ENCODE measurements at places on chromosomes 3 and 15. TPM values are rescaled to one million over a fixed set of nuclear protein-coding genes. Genes with fewer than 3 reads are reported as not detected.
A peak's percentile ranks its signal among the peaks of the same experiment; 100 is the strongest.

DNA sequence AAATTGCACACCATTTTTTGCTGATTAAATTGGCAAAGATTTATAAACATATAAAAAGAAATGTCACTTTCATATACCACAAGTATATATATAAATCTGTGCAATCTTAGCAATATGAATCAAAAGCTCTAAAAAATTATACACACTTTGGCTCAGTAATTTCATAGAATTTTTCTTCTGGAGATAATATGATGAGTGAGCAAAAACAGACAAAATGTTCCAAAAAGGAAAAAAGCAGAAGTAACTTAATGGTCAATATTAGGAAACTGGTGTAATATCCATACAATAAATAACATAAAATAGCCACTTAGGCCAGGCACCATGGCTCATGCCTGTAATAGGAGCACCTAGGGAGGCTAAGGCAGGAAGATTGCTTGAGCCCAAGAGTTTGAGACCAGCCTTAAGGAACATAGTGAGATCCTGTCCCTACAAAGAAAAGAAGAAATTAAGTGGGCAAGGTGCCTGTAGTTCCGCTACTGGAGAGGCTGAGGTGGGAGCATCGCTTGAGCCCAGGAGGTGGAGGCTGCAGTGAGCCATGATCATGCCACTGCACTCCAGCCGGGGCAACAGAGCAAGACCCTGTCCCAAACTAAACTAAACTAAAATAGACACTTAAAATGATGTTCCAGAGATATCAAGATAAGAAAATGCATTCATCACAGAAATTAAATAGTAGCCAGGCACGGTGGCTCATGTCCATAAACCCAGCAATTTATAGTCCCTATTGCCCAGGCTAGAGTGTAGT, 52.1 kb downstream of the TFDP2 start:
- no peaks in the 10 kb centered on the region for H3K27me3 ChIP-seq
- no peak overlapping the region for H3K27ac ChIP-seq
- H3K4me1 ChIP-seq = peaks cover 9% of the 10 kb centered on the region
- H3K36me3 ChIP-seq = no peaks in the 10 kb centered on the region

- H3K36me3 ChIP-seq = peaks cover 18% of the 10 kb centered on the region
- no peak for DNase-seq
- peak overlapping the region; percentile 3 for H3K27ac ChIP-seq
Observed at GRCh38 chr15:90683876-90684275, 33.3 kb upstream of the BLM start.

GRCh38 chr15:34861214-34861613, 65.9 kb upstream of the ACTC1 start:
- no peak overlapping the region for H3K27ac ChIP-seq
- no peak overlapping the region for H3K4me3 ChIP-seq
- no peaks in the 10 kb centered on the region for H3K4me1 ChIP-seq
- peaks cover 38% of the 10 kb centered on the region for H3K36me3 ChIP-seq
- no peaks in the 10 kb centered on the region for H3K27me3 ChIP-seq
- no peak for DNase-seq

DNA sequence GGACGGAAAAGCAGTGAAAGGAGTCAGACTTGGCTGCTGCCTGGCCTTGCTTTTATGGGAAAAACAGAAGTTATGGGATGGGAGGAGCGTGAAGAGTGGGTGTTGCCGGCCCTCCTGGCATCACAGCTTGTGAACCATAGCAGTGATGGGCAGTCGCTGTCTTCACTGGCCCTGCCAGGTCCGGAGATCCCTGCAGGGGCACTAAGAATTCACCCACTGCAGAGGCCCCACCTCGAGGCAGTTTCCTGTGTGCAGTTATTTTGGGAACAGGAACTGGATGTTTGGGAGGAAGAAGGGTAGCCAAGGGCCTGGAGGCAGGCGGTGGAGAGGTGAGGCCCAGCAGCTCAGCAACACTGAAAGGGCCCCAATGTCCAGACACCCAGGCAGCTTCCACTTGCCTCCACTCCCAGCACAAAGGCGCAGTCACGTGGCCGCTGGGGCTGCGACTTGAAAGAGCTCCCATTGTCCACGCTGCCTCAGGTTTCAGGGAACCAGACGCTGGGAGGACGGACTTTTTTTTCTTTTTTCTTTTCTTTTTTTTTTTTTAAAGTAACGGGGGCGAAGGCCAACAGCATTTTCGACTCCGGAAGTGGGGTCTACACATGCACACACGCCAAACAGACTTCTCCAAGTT, 255.6 kb downstream of the ZNF621 start:
- H3K27me3 ChIP-seq = peaks cover 2% of the 10 kb centered on the region
- no peaks in the 10 kb centered on the region for H3K36me3 ChIP-seq
- DNase-seq = no peak
- H3K4me1 ChIP-seq = no peaks in the 10 kb centered on the region
- H3K27ac ChIP-seq = no peak overlapping the region

DNA sequence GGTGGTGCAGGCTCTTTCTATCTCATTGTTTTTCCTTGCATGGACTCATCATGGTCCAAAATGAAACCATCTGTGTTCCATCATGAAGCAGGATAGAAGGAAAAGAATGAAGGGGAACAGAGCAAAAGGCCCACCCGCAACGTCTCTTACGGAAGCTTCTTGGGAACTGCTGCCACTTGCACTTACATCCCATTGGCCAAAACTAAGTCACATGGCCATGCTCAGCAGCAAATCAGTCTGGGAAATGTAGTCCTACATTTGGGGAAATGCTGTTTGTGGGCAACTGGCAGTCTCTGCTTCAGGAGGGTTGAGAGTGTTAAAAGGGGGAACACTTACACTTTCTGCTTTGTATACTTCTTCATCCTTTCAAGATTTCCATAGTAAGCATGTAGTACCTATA, 191.6 kb downstream of the SV2B start:
- H3K27ac ChIP-seq = no peak overlapping the region
- no peaks in the 10 kb centered on the region for H3K36me3 ChIP-seq
- no peaks in the 10 kb centered on the region for H3K4me1 ChIP-seq
- H3K4me3 ChIP-seq = no peak overlapping the region
- no peak for DNase-seq
- H3K27me3 ChIP-seq = peaks cover 14% of the 10 kb centered on the region

DNA sequence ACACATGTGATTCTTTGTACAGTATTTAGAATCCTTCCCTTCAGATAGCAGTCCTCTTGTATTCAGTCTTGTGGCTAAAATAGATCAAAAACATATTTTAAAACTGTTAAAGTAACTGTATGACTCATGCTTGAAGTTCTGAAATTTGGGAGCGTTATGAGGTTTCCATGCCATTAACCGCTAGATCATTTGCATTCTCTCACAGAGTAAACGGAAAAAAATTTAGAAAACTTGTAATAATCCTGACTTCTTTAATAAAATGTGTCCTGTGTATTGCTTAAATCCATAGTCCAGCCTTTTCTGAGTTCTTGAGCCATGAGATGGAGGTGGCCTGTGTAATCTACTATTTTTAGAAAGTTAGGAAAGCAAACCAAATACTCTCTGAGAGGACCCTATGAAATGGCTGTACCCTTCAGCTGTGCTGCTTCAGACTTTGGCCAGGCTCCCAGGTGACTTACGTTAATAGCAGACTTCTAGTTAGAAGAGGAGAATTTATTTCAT, 33.8 kb downstream of the MBNL1 start:
- no peaks in the 10 kb centered on the region for H3K27me3 ChIP-seq
- H3K4me3 ChIP-seq = peak overlapping the region; percentile 25
- peak overlapping the region; percentile 66 for H3K27ac ChIP-seq
- no peak for DNase-seq

The GALNT15 gene
- not detected for total RNA-seq

The CKMT1B gene
- 0.40 TPM for total RNA-seq

DNA sequence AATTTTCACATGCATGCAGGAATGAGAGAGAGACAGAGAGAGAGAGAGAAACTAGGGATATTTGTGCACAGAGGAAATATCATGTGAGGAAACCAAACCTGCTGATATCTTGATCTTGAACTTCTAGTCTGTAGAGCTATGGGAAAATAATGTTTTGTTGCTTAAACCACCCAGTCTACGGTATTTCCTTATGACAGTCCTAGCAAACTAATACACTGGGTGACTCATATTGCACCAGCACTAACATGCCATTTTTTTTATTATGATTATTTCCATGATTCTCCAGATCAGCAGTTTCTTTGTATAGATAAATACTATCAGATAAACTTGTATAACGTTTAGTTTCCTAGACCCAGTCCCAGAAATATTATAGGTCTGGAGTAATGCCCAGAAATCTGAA, 1259.0 kb downstream of the ZPLD1 start:
- H3K4me1 ChIP-seq = no peaks in the 10 kb centered on the region
- no peak overlapping the region for H3K27ac ChIP-seq
- H3K36me3 ChIP-seq = no peaks in the 10 kb centered on the region
- H3K27me3 ChIP-seq = no peaks in the 10 kb centered on the region
- H3K4me3 ChIP-seq = no peak overlapping the region

DNA sequence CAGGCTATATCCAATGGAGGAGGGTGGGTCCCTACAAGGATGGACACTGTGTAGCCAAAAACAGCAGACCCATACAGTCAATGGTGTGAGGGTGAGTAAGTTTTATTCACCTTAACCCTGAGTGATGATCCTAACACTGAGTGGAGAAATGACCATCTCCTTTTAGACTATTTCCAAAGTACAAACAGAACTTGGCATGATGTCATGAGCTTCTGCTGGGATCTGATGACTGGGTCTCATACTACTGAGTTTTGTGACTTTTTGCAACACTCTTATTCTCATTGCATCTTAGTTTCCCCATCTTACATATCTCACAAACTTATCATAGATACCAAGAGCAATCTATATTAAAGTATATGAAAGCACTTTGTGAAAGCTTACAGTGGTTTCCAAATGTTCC, 330.3 kb upstream of the CFAP20DC start:
- no peak overlapping the region for H3K4me3 ChIP-seq
- peaks cover 4% of the 10 kb centered on the region for H3K36me3 ChIP-seq
- H3K27me3 ChIP-seq = no peaks in the 10 kb centered on the region
- peaks cover 40% of the 10 kb centered on the region for H3K4me1 ChIP-seq
- no peak for DNase-seq

DNA sequence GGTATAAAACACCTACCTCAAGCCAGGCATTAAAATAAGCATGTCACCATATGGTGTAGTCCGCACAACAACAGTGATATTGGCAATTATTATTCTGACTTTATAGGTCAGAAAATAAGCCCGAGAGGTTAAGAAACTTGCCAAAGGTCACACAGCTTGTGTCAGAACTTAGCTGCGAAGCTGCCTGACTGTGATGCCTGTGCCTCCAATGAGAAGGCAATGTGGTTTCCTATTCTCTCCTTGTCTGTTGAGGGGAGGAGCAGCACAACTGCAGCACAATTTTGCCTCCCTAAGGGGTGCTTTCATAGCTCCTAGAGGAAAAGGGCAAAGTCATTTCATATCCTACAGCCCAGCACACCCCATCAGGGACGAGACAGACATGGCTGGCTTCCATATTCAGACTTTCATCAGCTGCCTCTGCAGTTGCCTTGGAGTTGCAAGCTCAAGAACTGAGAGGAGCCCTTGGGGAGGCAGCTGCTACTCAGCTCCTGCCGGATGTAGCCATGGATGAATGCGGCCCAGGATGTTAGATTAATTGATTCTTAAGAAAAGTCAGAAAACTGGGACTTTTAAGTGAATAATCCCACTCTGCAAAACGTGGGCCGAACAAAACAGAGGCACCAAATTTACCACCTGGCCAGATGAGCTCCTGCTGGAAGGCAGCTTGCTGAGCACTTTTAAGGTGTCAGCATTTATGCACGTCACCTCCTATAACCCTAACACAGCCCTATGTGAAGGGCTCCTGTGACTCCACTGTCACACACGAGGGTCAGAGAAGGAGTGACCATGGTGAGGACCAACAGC, 38.5 kb downstream of the MYO5C start:
- no peaks in the 10 kb centered on the region for H3K27me3 ChIP-seq
- DNase-seq = no peak
- H3K27ac ChIP-seq = peak overlapping the region; percentile 80
- peaks cover 2% of the 10 kb centered on the region for H3K36me3 ChIP-seq

DNA sequence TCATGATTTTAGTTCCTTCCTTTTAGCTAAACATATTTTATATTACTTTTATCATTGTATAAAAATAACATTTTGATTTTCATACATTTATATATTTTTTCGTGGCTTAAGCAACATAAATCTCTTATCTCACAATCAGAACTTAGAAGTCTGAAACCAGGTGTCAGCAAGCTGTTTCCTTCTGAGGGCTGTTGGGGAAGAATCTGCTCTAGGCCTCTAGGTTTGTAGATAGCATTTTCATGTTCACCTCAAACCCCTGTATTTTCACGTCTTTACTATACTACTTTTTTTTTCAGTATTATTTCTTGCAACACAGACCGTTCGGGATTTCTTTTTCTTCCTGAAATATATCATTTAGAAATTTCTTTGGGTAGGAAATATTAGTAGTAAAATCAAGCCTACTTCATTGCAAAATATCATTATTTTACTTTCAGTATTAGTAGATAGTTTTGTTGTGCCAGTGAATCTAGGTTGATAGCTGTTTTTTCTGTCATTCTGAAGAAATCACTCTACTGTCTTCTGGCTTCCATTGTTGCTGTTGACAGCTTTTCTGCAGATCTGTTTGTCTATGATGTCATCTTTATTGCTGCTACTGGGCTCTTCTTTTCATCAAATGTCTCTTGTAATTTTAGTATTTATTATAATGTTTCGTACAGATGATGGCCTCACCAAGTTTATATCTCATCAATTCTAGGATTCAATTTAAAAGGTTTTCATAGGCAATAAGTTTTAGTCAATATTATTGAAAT, 756.3 kb downstream of the VGLL3 start:
- no peaks in the 10 kb centered on the region for H3K36me3 ChIP-seq
- no peaks in the 10 kb centered on the region for H3K27me3 ChIP-seq
- DNase-seq = no peak

The NEIL1 gene
- total RNA-seq = 1.9 TPM

DNA sequence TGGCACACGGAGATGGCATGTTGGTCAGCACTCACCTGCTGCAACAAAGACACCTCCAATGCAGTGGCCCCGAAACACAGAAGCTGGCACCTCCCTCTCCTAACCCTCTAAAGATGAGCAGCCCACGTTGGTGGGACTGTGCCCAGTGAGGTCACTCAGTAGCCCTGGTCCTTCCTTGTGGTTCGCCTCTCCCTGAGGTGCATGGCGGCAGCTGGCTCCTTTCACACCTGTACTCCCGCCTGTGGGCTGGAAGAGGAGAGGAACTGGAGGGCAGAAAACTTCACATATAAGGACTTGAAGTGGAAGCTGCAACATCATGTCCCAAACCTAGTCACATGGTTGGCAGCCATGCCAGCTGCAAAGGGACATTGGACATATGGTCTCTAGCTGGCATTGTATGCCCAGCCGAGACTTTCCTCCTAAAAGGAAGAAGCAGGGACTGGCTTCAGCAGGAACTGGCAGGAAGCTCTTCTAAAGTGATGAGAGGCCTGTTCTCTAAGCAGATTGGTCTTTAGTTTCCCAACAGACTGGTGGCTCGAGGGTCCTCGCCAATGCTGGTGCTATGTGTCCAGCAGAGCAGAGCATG, 10.8 kb upstream of the C3orf22 start:
- no peaks in the 10 kb centered on the region for H3K4me1 ChIP-seq
- H3K27ac ChIP-seq = no peak overlapping the region
- peaks cover 34% of the 10 kb centered on the region for H3K27me3 ChIP-seq
- DNase-seq = no peak

GRCh38 chr3:152382312-152383135, 113.8 kb downstream of the MBNL1 start:
- DNase-seq = no peak
- peak overlapping the region; percentile 66 for H3K4me3 ChIP-seq
- peak overlapping the region; percentile 80 for H3K27ac ChIP-seq
- peaks cover 46% of the 10 kb centered on the region for H3K4me1 ChIP-seq

- peaks cover 3% of the 10 kb centered on the region for H3K36me3 ChIP-seq
- DNase-seq = no peak
- H3K27ac ChIP-seq = no peak overlapping the region
- no peak overlapping the region for H3K4me3 ChIP-seq
Observed at GRCh38 chr15:71885390-71885789, 75.0 kb downstream of the NR2E3 start.

The SKOR1 gene
- total RNA-seq = 0.19 TPM

GRCh38 chr3:138452436-138452835, 18.0 kb downstream of the ESYT3 start:
- H3K27ac ChIP-seq = no peak overlapping the region
- no peaks in the 10 kb centered on the region for H3K27me3 ChIP-seq
- no peak overlapping the region for H3K4me3 ChIP-seq
- no peaks in the 10 kb centered on the region for H3K36me3 ChIP-seq
- DNase-seq = no peak
